NCI-H1048 (cell line): ENCODE measurements at places on chromosomes 16 and 17.

DNA sequence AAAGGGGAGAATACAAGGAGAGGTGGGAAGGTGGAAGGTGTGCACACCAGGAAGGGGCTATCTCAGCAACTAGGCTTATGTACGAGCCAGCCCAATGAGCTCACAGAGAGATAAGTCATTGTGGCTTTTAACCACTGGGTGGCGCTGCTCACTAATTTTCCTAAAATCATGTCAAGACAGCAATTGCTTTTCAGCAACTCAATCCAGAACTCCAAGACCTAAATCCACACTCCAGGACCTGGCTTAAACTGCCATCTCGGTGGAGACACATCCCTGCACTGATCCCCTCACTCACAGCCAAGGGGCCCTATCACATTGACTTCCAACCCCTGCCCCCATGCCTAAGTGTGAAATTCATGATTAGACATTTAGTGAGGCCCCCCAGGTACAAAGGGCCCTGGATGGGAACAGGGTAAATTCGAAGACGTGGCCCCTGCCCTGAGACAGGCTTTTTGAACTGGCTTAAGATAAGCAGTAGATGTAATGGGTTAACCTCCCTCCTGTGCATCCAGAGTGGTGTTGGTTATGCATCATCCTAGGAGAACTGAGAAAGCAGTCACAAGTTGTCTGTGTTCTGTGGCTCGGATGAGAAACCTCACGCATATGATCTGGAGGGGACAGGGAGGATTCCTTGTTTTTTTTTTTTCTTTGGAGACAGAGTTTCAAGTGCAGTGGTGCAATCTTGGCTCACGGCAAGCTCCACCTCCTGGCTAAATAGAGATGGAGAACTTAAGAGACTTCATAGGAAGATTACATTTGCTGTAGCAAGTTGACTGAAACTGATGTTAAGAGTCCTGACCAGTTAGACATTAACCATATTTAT is 11.5 kb downstream of the CCL16 start:
- peak; percentile 73 for DNase-seq

- no peak for DNase-seq
These were observed 10.6 kb downstream of the CTRB1 start for GRCh38 chr16:75229172-75230031.

DNA sequence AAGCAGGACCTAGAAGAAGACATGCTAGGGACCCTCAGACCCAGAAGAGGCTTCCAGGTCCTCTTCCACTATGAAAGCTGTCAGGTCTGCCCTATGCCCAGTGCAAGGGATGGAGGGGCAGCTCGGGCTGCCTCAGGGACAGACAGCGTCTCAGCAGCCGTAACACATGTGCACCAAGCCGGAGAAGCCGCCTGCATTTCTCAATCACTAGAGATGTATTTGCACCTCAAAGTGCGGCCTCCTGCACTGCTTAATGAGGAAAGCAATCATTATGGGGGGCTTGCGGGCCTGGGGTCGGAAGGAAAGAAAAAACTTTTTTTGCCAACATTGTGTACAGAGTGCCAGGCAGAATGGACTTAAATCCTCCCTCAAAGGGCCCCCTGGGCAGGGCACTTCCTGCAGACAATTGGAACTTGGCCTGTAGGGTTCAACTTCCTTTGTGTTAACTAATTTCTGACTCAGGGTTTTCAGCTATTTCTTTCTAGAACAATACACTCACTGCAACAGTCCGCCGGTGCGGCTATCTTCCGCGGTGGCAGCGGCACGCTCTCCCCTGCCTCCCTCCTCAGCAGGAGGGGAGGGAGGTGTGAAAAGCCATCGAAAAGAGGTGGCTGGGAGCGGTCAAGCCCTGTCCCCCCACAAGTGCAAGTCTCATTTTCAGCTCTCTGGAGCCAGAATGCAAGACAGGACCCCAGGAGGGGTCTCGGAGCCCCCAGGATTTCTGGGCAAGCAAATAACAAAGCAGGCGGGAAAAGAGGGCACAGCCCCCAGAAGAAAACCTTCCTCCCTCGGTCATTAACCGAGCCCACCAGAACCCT is 101.2 kb downstream of the ZNF423 start:
- DNase-seq, result no peak

DNA sequence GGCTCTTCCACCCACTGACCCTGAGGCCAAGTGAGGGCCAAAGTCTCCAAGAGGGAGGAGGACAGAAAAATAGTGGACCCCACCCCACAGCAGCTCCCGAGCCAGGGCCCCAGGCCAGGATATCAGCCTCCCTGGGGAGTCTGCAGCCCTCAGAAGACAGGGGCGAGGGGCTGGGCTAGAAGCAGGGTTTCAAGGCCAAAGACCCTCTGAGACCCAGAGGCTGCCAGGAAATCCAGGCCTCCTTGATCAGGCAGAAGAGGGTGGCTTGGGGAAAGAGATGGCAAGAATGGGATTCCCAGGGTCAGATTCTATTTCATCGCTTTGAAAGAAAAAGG is 156.1 kb downstream of the ZNF423 start:
- DNase-seq, result no peak

DNA sequence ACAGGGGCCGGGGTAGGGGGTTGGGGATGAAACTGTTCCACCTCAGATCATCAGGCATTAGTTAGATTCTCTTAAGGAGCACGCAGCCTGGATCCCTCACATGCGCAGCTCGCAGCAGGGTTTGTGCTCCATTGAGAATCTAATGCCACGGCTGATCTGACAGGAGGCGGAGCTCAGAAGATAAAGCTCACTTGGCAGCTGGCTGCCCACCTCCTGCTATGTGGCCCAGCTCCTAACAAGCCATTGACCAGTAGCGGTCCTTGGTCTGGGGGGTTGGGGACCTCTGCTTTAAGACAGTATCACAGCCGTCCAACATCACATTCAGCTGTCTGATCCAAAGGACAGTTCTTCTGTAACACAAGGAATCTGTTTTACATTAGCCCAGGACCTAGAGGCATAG is 62.5 kb downstream of the SLC39A11 start:
- DNase-seq, result no peak

GRCh38 chr17:59643159-59644140 is 23.8 kb downstream of the CLTC start:
- no peak for DNase-seq

DNA sequence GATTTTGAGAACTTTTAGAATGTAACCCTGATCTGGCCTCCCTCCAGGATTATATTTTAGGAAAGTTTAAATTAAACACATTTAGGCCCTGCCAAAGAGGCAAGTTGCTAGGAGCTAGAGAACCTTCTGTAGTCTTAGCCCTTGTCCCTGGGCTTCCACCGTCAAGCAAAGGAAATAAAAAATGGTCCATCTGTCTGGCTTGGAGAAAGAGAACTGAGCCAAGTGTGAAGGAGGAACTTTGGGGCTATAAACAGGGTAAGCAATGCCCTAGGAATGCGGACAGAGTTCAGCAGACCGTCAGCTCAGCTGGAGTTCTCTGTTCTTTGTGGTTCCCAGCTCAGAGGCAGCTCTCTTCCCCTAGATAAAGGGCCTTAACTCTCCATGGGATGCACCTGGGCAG is 29.6 kb downstream of the RCVRN start:
- DNase-seq, result no peak

GRCh38 chr17:13395862-13396261 is 205.9 kb downstream of the HS3ST3A1 start:
- DNase-seq, result no peak

DNA sequence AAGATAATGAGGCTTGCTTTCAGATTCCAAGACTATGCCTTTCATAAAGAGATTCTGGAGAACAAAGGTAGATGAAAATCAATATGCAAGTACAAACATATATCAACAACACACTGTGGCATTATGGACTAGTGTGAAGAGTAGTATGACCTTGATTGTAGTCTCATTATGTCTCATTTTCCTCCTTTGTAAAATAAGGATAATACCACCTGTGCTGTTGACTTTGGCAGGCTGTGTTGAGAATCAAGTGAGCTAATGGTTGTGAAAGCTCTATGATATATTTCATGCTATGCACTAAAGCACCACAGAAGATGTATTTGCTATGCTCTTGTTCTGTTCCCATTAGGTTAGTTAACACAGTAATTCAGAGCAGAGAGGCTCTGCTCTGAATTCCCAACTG is 78.5 kb upstream of the NACA2 start:
- no peak for DNase-seq

DNA sequence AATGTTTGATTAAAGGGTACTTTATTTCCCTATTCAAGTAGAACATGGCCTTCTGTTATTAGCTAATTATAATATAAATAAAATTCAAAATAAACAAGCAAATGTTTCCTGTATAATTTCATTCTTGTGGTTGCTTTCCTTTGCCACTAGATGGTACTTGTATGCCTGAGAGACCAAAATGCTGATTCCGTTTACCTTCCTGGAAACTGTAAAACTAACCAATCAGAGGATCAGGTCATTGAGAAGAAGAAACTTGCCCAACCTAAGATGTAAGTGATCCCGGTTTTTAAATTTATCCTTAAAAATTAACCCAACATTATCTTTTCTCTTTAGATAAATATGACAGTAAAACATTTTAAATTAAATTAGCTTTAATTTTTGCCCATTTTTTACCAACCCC is 8.1 kb upstream of the ABCA5 start:
- no peak for DNase-seq

GRCh38 chr17:5378566-5379207 is 40.8 kb downstream of the NUP88 start:
- no peak for DNase-seq
